Muscle of leg (tissue), 16 donors: ENCODE measurements at places on chromosomes 6 and 20. TPM values are rescaled to one million over a fixed set of nuclear protein-coding genes. Genes with fewer than 3 reads are reported as not detected.

Gene HLA-DQA2
- total RNA-seq, result 0.13 TPM

GRCh38 chr6:155408981-155409380 lies 46.7 kb downstream of the NOX3 start:
- H3K4me3 ChIP-seq, result no peak overlapping the region
- no peaks in the 10 kb centered on the region for H3K4me1 ChIP-seq
- peaks cover 2% of the 10 kb centered on the region for H3K27me3 ChIP-seq
- DNase-seq, result no peak
- no peak overlapping the region for H3K27ac ChIP-seq
- H3K36me3 ChIP-seq, result no peaks in the 10 kb centered on the region

- no peaks in the 10 kb centered on the region for H3K27me3 ChIP-seq
- H3K27ac ChIP-seq, result no peak overlapping the region
- peaks cover 5% of the 10 kb centered on the region for H3K36me3 ChIP-seq
- H3K4me1 ChIP-seq, result no peaks in the 10 kb centered on the region
- no peak overlapping the region for H3K4me3 ChIP-seq
- no peak for DNase-seq
Observed at GRCh38 chr6:163513570-163514166, 99.2 kb downstream of the QKI start.

- no peak for DNase-seq
- no peaks in the 10 kb centered on the region for H3K4me1 ChIP-seq
- no peak overlapping the region for H3K27ac ChIP-seq
- no peaks in the 10 kb centered on the region for H3K36me3 ChIP-seq
- no peak overlapping the region for H3K4me3 ChIP-seq
Observed at GRCh38 chr6:140193269-140193668, 818.8 kb upstream of the CITED2 start.

Gene C4B
- 15.6 TPM for total RNA-seq

DNA sequence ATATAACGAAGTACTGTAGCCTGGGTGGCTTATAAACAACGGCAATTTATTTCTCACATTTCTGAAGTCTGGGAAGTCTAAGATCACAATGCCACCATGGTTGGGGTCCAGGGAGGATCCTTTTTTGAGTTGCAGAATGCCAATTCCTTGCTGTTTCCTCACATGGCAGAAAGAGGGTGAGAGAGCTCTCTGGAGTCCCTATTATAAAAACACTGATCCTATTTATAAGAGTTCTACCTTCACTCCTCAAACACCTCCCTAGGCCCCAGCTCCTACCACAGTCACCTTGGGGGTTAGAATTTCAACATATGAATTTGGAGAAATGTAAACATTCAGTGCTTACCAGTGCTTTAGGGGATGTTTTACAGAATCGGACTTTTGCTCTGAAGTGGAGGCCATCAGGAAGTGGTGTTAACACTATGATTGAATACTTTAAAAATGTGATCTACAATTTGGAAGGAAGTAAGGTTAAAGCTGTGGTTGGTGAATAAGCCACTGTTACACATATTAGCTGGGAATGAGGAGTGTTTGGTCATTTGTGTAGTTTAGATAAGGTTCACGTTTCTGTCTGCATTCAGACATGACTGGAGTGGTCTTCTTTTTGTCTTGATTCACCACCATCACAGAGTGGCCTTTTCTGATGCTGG lies 79.9 kb upstream of the SPTLC3 start:
- no peak overlapping the region for H3K4me3 ChIP-seq
- no peaks in the 10 kb centered on the region for H3K27me3 ChIP-seq
- peaks cover 5% of the 10 kb centered on the region for H3K4me1 ChIP-seq
- H3K27ac ChIP-seq, result no peak overlapping the region
- H3K36me3 ChIP-seq, result no peaks in the 10 kb centered on the region
- no peak for DNase-seq

- no peaks in the 10 kb centered on the region for H3K27me3 ChIP-seq
- no peaks in the 10 kb centered on the region for H3K36me3 ChIP-seq
- DNase-seq, result no peak
- no peak overlapping the region for H3K4me3 ChIP-seq
Observed at GRCh38 chr20:21288587-21289370, 14.4 kb upstream of the XRN2 start.

Gene NKAIN2
- 2.5 TPM for total RNA-seq

- peak; percentile 16 for DNase-seq
- H3K4me3 ChIP-seq, result no peak overlapping the region
- H3K27ac ChIP-seq, result no peak overlapping the region
- H3K36me3 ChIP-seq, result peaks cover 6% of the 10 kb centered on the region
- H3K27me3 ChIP-seq, result no peaks in the 10 kb centered on the region
Observed at GRCh38 chr6:12075067-12075563, 63.0 kb downstream of the HIVEP1 start.

DNA sequence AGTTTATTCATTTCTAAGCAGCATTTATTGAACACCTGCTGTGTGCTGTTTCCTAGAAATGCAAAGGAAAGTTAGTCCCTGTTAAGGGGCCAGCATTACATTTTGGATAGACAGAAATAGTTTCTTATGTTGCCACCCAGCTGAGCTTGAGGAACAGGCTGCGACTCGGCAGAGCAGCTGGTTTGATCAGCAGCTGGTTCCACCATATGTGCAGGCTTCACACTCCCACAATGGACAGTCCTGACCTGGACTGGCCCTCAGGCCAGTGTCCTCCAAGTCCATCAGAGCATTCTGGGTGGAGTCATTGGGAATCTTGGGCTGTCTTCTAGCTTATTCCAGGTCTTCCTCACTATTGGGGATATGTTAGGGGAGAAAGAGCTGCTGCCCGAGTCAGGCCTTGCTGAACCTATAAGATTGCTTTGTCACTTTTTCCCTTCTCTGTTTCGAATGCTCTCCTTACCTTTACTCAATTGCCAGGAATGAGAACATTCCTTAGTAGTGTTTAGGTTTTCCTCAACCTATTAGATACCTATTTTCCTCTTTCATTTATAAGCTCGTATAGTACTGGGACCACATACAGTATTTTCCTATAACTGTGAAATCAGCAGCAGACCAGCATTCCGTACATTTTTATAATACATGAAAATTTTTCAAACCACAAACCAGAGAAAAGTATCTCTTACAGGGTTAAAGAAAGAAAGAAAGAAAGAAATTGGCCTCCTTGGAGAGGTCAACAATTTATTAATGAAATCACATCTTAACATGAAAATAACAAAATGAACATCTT lies 203.0 kb downstream of the FARS2 start:
- no peaks in the 10 kb centered on the region for H3K27me3 ChIP-seq
- no peak overlapping the region for H3K4me3 ChIP-seq
- no peaks in the 10 kb centered on the region for H3K36me3 ChIP-seq
- no peak overlapping the region for H3K27ac ChIP-seq
- no peaks in the 10 kb centered on the region for H3K4me1 ChIP-seq

Gene SLC22A23
- total RNA-seq, result 1.1 TPM

- no peak for DNase-seq
- H3K27me3 ChIP-seq, result no peaks in the 10 kb centered on the region
- no peak overlapping the region for H3K27ac ChIP-seq
- H3K4me1 ChIP-seq, result no peaks in the 10 kb centered on the region
- no peaks in the 10 kb centered on the region for H3K36me3 ChIP-seq
- no peak overlapping the region for H3K4me3 ChIP-seq
Observed at GRCh38 chr6:118889163-118889562, 4.8 kb upstream of the ASF1A start.

GRCh38 chr6:11685481-11686093 lies 93.0 kb downstream of the ADTRP start:
- no peak for DNase-seq
- no peaks in the 10 kb centered on the region for H3K4me1 ChIP-seq
- H3K4me3 ChIP-seq, result no peak overlapping the region
- H3K27me3 ChIP-seq, result no peaks in the 10 kb centered on the region

Gene NRSN1
- not detected for total RNA-seq

Gene KCNK16
- total RNA-seq, result not detected

- H3K36me3 ChIP-seq, result no peaks in the 10 kb centered on the region
- no peak overlapping the region for H3K4me3 ChIP-seq
- no peaks in the 10 kb centered on the region for H3K27me3 ChIP-seq
- peaks cover 8% of the 10 kb centered on the region for H3K4me1 ChIP-seq
- DNase-seq, result no peak
Observed at GRCh38 chr6:163841326-163841725, 426.8 kb downstream of the QKI start.

Gene TAB2
- 31.2 TPM for total RNA-seq

Gene UBE2C
- total RNA-seq, result 23.1 TPM

Gene PGC
- not detected for total RNA-seq

GRCh38 chr6:100593522-100593921 lies 128.8 kb upstream of the SIM1 start:
- no peaks in the 10 kb centered on the region for H3K4me1 ChIP-seq
- no peaks in the 10 kb centered on the region for H3K36me3 ChIP-seq
- H3K4me3 ChIP-seq, result no peak overlapping the region
- peak; percentile 39 for DNase-seq
- H3K27me3 ChIP-seq, result no peaks in the 10 kb centered on the region
- H3K27ac ChIP-seq, result no peak overlapping the region

DNA sequence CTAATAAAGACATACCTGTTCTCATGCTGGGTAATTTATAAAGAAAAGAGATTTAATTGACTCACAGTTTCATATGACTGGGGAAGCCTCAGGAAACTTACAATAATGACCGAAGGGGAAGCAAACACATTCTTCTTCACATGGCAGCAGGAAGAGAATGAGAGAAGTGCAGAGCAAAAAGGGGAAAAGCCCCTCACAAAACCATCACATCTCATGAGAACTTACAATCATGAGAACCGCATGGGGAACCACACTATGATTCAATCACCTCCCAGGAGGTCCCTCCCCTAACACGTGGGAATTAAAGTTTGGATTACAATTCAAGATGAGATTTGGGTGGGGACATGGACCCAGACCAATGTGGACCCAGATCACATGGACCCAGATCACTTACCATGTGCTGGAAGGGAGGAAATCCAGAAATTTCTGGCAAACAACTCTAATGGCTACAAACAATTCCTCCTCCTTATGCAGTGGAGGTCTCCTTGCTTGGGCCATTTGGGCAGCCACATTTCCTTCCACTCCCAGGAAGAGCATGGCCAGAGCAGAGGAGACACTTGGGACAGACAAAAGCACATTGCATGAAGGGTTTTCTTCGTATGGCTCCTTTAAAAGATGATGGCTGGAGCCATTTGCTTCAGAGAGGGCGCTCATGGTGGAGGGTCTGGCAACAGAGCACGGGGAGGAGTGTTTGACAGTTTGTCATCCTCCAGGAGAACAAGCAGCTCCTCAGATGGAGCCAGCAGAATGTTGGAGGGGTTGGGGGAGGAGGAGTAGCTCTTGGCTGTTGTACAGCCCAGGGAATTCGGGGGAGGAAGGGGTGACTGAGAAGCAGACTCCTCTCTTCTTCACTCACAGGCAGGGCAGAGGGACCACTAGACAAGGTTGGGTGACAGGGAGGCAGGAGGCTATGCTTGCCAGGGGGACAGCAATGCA lies 30.4 kb downstream of the SERPINB9 start:
- no peak overlapping the region for H3K4me3 ChIP-seq
- peaks cover 8% of the 10 kb centered on the region for H3K27me3 ChIP-seq
- H3K4me1 ChIP-seq, result peaks cover 32% of the 10 kb centered on the region
- no peak overlapping the region for H3K27ac ChIP-seq
- no peak for DNase-seq

DNA sequence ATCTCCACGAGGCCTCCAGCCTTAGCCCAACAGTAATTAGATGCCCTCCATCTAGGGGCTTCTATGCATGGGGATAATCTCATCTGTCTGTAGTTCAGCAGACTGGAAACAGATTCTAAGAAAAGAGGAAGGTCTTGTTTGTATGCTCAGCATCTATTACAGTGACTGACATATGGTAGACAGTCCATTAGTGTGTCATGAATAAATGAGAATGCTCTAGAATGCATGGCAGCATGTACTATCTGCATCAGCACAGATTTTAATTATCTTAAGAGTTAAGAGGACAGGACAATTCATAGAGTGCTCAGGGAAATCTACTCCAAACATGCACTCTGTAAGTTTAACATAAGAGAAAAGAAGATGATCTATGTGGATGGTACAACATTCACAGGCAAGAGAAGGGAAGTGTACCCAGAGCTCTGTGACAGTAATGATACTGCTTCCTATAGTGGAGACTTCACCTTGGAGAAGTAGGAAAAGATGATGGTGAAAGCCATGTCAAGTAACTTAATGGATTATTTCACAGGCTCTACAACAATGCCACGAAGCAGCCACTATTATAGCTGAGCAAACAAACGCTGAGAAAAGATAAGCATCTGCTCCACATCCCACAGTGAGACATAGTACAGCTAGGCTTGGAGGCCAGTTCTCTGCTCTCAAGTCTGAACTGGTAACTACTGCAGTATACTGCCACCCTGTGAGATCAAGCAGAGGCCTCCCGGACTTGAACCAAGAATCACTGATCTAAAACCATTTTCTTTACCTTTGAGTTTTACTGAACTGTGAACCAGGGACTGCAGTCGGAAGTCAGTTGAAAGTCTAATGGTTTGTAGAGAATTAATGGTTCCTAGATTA lies 309.2 kb upstream of the SPTLC3 start:
- no peaks in the 10 kb centered on the region for H3K27me3 ChIP-seq
- H3K4me3 ChIP-seq, result no peak overlapping the region
- no peak overlapping the region for H3K27ac ChIP-seq
- no peak for DNase-seq
- no peaks in the 10 kb centered on the region for H3K36me3 ChIP-seq
- no peaks in the 10 kb centered on the region for H3K4me1 ChIP-seq

- DNase-seq, result peak; percentile 61
- peak overlapping the region; percentile 2 for H3K27ac ChIP-seq
- H3K27me3 ChIP-seq, result peaks cover 4% of the 10 kb centered on the region
- H3K4me3 ChIP-seq, result peak overlapping the region; percentile 85
- H3K36me3 ChIP-seq, result no peaks in the 10 kb centered on the region
Observed at GRCh38 chr6:119347466-119348095, 2.0 kb downstream of the MAN1A1 start.

Gene ENPP4
- 35.4 TPM for total RNA-seq

- no peak for DNase-seq
- H3K27me3 ChIP-seq, result no peaks in the 10 kb centered on the region
- H3K36me3 ChIP-seq, result no peaks in the 10 kb centered on the region
- H3K4me1 ChIP-seq, result no peaks in the 10 kb centered on the region
- no peak overlapping the region for H3K27ac ChIP-seq
- no peak overlapping the region for H3K4me3 ChIP-seq
Observed at GRCh38 chr6:5095236-5095635, 10.1 kb downstream of the PPP1R3G start.

DNA sequence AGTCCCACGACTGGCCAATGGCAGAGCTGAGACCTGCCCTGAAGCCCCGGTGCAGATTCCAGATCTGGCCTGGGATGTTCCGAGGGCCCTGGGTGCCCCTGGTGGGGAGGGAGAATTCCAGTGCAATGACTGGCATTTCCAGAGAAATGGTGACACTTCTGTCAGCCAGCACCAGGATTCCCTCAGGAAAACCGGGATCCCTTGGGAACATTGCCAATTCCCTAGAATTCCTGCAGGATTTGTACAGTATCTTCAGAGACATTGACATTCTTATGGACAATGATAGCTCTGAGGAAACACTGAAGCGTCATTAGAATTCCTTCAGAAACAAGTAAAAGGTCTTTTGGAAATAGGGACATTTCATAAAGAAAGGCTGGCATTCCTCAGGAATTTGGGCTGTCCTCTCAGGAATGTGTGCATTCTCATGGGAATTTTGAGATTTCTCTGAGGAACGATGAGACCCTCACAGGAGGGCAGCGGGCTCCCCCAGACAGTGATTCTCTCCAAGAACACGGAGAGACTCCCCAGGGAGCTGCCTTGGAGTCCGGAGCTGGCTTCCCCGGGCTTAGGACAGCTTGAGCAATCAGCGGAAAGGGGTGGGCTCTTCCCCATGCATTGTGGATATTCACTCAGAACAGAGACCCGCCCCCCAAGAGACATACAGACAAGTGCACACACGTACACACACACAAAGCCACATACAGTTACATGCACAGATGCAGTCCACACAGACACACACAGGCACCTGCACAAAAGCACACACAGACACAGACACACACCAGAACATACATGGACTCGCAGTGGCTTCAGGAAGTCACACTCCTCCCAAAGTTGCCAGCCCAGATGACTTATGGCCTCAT lies 35.2 kb upstream of the BPIFA2 start:
- no peaks in the 10 kb centered on the region for H3K4me1 ChIP-seq
- peaks cover 2% of the 10 kb centered on the region for H3K27me3 ChIP-seq
- DNase-seq, result peak; percentile 14
